Trophoblast cell (in vitro differentiated cells and primary cell): ENCODE measurements at places on chromosomes 11 and 22.

DNA sequence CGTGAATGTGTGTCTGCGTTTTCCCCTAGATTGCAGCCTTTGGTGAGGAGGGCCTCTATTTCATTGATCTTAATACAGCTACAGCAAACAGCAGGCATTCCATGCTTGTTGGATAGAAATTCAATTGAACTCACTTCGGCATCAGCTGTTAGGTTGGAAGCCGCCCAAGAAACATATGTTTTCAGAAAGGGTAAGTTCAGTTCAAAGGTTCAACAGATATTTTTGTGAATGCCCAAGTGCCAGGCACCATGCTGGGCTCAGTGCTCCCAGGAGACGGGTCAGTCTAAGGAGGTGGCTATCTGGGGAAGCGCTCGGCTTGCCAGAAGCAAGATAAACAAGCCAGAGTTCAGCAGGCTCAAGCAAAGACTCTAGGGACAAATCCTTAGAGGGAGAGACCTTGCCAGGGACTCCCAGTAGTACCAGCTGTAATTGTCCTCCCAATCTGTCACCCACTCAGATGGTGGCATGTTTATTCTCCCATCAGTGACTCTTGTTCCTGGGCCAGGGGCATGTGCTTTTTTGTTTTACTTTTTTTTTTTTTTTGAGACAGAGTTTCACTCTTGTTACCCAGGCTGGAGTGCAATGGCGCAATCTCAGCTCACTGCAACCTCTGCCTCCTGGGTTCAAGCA, 64.5 kb upstream of the LARGE1 start:
- no peak for DNase-seq

- DNase-seq = no peak
These were observed 19.6 kb downstream of the PRR14L start for GRCh38 chr22:31730344-31730711.

GRCh38 chr22:42933485-42934091, 76.5 kb upstream of the ARFGAP3 start:
- peak; percentile 98 for DNase-seq

DNA sequence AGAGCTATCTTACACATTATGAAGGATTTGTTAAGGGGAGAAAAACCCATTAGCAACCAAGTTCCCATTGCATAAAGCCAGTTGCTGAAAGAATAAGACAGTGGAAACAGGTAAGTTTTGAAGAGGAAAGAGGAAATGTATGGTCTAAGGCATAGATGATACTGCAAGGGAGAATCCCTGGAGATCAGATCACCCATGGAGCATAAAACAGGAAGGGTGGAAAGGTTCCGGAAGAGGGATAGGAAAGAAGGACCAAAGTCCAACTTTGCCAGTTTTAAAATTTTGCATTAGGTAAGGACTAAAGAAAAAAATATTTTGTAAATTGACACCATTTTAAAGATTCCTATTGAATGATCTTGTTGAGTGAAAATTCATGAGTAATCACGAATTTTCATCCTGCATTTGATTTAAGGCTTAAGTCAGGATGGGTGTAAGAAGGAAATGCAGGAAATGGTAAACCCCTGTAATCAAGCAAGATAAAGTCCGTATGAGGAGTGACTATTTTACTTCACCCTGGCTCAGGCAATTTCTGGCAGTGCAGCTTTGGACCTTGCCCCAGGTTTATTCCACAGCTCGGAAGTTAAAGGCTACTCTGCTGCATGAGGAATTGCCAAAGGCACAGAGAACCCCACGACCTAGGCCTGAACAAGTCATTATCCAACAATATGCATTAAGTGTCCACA, 70.9 kb downstream of the CCDC34 start:
- no peak for DNase-seq

DNA sequence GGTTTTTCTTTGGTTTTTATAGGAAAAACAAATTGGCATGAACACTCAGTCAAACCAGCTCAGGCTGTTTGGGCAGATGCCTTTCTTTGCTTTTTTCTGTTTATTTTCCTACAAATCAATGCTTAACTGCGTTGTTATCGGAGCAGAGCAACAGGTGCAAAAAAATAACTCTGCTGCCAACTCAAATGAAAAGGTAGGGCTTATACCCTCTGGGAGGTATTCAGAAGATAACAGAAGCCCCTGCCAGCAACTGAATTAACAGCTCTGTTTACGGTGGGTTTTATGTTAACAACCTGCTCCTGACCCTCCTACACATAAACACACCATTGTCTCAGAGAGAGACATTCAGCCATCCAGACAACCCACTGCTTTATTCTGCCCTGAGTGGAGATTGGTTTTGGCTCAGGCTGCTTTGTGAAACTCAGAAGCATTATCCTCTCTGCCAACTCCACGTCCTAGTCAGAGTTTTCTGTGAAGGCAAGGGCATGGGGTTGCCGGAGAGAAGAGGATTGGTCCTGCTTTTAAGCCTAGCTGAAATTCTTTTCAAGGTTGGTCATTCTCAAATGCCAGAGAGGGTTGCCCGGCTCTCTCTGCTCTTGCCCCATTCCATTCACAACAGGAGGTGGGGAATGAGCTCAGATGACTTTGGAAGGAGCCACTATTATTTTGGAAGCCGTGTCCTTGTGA, 11.4 kb downstream of the EHF start:
- no peak for DNase-seq
